ENCODE measurements at places on chromosomes 13 and 19.

- DNase-seq = peak; percentile 78
Observed at GRCh38 chr13:110965038-110965754, 50.3 kb upstream of the ANKRD10 start.

DNA sequence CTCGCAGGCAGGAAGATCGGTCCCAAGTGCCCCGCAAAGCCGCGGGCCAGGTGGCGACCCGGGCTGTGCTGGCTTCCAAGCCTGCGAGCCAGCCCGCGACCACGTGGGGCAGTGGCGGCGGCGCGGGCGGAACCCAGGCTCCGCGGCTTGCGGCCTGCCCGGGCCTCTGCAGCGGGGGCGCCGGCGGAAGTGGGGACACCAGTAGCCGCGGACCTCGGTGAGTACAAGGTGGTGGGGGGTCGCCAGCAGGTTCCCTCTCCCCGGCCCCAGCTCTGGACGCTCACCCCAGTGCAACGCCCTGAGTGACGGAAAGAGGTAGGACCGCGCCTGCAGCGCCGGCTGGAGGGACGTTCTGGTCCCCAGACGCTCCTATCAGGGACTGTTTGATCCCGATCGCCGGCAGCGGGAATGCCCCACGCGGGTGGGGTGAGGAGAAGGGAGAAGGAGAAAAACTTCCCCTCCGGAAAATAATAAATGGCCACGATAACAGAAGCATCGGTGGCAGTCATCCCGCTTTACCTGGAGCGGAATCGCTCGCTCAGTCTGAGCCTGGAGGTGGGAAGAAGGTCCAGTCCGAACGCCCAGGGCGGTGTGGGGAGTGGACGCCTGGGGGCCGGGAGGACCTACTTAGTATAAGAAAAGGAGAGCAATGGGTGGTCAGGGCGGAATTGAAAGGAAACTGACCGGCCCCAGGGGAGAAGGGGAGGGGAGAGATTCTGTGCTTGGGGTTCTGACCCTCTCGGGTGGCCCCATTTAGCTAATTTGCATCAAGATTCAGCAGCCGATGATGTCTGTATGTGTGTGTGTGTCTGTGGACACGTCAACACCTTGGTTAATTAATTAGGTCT is at the start of gene GEMIN7:
Gene GEMIN7 (plus strand): TSS at position 198 of the 848 bp plus-strand sequence. CDS start 10,855 bp downstream, outside the sequence.
- no peak for DNase-seq

DNA sequence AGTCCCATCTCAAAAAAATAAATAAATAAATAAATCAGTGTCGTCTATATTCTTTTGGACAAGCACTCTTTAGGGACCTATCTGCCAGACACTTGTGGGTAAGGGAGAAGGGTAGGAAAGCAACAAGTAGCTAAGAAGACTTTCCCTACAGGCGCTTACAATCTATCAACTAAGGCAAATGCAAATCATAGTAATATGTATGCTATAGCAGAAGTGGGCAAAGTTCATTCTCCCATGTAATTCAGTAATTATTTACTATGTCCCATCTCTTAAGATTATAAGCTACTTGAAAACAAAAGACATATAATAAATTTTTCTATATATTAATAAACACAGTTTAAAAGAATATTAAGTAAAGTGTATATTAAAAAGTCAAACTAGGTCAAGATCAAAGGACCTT is 16.5 kb downstream of the ELF1 start:
- DNase-seq = no peak

DNA sequence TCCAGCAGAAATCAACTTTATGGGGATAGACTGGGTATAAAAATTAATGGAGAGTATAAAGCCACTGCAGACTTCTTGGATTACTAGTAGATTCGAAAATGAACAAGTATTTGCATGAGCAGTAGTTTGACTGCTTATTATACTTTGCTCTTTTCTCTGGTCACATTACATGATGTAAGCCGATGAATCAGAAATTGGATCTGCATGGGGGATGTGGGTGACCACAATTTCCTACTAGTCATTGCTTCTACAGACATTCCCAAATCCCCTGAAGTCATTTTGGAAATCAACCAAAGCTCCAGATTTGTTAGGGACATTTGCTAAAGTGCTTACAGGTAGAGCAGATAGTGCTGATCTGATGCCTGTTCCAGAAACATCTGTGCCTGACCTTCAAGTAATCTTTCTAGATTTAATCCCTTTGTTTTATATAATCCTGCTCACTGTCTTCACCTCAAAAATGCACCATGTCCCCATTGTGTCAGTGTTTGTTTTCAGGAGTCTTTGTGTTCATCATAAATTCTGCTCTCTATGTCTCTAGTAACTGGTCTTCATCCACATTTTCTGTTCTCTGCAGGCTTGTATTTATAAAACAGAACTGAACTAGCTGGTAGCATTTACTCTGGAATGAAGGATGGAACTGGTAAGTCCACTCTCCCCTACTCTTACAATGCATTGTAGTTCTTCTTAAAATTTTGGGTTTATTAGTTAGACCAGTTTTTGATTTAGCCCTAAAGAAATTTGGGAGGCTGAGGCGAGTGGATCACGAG is 201.5 kb upstream of the CSNK1A1L start:
- DNase-seq = peak; percentile 77

GRCh38 chr13:23806874-23807526 is 82.2 kb downstream of the MIPEP start:
- no peak for DNase-seq
